ENCODE measurements at places on chromosomes 11 and 22.

- peak; percentile 59 for DNase-seq
Measured at GRCh38 chr11:119356349-119357031, 10.0 kb upstream of the MFRP start.

- DNase-seq, result no peak
Measured at GRCh38 chr11:104967534-104968354, 630 bp downstream of the CASP4 start.

GRCh38 chr22:49967706-49968208 is 7.2 kb downstream of the PIM3 start:
- no peak for DNase-seq

DNA sequence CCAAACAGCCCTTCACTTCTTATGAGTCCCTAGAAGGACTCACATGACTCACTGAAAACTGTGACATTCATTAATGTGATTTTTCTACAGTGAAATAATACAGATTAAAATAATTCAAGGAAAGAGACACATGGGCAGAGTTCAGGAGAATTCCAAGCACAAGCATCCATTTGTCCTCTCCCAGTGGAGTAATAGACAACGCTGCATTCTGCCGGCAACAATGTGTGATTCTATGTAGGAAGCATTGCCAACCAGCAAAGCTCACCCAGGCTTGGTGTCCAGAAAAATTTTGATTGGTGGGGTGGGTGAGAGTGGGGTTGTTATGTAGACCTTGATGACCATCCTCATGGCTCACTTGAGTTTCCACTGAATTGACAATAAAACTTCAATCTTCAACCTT is 123.9 kb downstream of the VPREB1 start:
- DNase-seq, result no peak

- no peak for DNase-seq
Measured at GRCh38 chr11:29484548-29484947, 532.3 kb downstream of the KCNA4 start.

Data from NAMALWA (cell line).